ENCODE measurements at places on chromosomes 12 and 14.
A peak's percentile ranks its signal among the peaks of the same experiment; 100 is the strongest.

DNA sequence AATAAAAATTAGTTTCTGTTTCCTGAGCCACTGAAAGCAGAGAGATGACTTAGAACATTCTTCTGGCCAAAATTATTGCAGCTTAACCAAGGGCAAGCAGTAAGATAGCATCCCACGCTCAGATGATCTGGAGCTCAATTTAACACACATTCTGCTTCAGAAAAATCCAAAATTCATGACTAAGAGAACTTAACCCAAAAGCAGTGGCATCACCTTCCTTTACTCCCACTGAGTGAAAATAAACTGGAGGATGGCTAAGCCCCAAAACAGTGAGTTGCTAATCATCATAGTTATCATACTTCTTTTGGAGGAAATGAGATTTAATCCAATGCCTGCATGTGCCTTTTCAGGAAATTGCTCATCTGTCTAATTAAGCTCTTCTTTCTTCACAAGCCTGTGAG lies 195.4 kb downstream of the DUSP6 start:
- no peak for DNase-seq

DNA sequence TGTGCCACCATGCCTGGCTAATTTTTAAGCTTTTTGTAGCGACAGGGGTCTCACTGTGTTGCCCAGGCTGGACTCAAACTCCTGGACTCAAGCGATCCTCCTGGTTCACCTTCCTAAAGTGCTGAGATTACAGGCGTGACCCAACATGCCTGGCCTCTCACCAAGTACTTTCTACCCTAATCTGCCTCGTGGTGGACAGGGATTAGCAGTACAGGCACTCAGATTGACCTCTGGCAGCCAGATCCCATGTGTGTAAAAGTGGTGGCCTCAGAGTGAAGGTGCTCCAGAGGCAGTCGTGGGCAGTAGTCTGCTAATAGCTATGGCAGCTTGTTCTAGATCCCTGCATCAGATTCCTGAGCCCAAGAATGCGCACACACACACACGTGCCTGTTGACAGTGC lies 30.9 kb downstream of the MTHFD1 start:
- no peak for DNase-seq

- peak; percentile 32 for DNase-seq
Measured at GRCh38 chr12:27460471-27460978, 14.0 kb downstream of the SMCO2 start.

GRCh38 chr14:22519877-22520685 lies 68.9 kb downstream of the DAD1 start:
- DNase-seq: no peak

GRCh38 chr14:32984241-32984930 lies 45.7 kb downstream of the NPAS3 start:
- DNase-seq: no peak

GRCh38 chr14:85131226-85131922 lies 398.6 kb upstream of the FLRT2 start:
- DNase-seq: no peak

DNA sequence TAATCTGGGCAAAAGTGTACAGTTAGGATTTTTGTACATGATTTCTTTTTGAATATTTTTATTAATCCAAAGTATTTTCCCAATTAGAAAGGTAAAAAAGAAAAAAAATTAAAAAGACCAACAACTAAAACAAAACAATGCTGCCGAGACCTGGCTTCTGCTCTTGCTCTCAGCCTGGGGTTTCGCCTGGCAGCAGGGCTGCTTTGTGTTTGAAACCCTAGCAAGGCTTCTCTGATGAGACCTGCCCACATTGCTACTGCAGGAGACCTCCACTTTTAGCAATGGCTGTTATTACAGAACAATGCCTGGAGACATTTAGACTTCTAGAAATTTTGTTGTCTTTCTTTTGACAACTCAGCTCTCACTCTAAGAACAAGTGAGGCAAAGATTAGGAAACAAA lies 1153.0 kb upstream of the TMEM132C start:
- DNase-seq: no peak

- no peak for DNase-seq
Measured at GRCh38 chr14:56885825-56886224, 75.5 kb upstream of the OTX2 start.

- DNase-seq: no peak
Measured at GRCh38 chr14:75636100-75636692, 24.5 kb downstream of the ERG28 start.

- no peak for DNase-seq
Measured at GRCh38 chr12:95573951-95574576, 22.8 kb upstream of the USP44 start.

GRCh38 chr12:52207895-52208294 lies 16.1 kb upstream of the KRT80 start:
- no peak for DNase-seq

DNA sequence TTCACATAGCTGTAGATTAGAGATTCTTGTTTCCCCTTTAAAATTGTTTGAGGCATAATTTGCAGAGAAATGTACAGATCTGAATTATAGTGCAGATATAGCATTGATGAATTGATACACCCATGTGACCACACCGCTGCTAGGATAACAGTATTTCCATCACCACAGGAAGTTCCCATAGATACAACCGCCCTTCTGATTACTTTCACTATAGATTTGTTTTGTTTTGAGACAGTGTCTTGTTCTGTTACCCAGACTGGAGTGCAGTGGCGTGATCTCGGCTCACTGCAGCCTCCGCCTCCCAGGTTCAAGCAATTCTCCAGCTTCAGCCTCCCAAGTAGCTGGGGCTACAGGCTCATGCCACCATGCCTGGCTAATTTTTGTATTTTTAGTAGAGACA lies 8.8 kb upstream of the ASPG start:
- no peak for DNase-seq

DNA sequence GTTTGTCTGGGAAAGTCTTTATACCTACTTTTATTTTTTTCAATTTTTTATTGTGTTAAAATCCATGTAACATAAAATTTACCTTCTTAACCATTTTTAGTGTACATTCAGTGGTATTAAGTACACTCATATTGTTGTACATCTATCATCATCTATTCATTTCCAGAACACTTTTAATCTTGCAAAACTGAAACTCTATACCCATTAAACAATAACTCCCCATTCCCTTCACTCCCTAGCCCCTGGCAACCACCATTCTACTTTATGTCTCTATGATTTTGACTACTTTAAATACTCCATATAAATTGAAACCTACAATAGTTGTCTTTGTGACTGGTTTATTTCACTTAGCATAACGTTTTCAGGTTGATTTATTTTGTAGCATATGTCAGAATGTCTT lies 131.9 kb upstream of the SLC38A2 start:
- DNase-seq: no peak

DNA sequence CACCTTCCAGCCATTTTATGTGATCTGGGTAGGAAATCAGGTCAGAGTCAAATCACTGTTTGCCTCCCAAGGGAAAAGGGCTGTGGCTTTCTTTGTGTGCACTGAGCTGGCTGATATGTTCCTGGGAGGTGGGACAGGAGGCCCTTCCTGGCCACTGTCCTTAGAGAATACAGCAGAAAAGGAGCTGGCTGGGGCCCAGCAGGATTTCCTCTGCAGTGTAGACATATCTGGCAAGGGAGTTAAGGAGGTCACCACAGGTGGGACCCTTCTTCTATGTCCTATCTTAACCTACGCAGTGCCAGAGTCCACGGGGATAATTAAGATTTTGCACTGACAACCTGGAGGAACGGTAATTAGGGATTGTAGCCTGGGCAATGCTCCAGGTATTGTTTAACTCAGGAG lies 145.3 kb downstream of the NTF3 start:
- peak; percentile 62 for DNase-seq

Measured in colonic mucosa (tissue), 4 donors.